ENCODE measurements at places on chromosomes 6 and 20.

DNA sequence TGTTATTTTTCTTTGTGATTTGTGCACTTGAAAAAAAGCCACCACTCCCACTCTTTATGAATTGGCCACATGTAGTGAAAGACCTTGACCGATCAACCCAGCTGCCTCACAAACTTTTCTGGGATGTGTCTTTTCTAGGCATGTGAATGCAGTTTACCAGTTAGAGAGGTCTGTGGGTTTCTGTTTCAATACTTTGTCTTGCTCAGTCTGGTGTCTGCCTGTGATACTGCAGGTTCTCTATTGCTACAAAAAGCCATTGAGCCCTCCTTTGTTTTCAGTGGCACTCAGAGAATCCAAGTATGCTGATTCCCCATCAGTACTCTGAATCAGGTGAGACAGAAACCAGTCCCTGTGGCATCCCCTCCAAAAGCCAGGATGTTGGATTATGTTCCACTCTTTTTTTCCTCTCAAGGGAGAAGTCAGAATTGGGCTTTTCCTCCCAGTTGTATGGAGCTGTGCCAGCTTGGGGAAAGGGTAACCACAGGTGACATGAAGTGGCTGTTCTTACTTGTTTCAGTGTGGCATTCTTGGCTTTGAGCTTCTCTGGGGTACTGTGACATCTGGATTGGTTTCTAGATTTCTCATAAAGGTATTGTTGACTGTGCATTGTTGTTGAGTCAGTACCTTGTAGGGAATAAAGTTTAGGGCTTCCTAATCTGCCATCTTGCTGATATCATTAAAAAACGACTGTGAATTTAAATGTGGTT lies 26.3 kb upstream of the ZFP64 start:
- no peak for DNase-seq

GRCh38 chr6:362231-362923 lies 29.2 kb upstream of the IRF4 start:
- DNase-seq, result no peak

DNA sequence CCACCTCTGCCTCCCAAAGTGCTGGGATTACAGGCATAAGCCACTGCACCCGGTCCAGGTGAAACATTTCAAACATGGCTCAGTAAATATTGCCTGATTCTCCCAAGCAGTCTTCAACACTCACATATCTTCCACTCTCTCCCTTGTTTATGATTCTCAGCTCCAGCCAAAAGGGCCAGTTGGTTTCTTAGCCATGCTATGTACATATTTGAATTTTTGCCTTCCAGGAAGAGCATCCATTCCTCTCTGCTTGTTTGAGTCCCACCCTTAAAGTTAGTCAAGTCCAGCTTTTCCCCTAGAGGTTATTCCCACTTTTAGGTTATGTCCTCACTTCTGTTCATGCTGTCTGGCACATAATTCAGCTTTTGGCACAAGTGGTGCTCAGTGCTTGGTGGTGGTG lies 5.9 kb downstream of the KIFC1 start:
- DNase-seq, result no peak

- DNase-seq, result no peak
Measured at GRCh38 chr6:132544826-132545225, 6.7 kb downstream of the TAAR9 start.

DNA sequence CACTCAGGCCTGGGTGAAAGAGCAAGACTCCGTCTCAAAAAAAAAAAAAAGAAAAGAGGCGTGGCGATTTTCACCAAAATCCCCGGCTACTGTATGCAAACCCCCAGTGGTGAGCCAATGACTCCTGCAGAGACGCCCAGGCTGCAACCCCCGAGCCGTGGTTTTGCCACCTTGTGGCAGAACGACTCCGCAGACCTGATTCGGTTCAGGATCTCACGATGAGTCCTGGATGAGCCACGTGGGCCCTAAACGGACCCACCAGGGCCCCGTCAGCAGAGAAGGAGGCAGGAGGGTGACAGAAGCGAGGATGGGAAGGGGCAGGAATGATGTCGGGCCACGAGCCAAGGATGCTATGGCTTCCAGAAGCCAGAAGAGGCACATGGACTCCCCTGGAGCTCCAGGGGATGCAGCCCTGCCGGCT lies 42.5 kb downstream of the SLC2A4RG start:
- DNase-seq, result peak; percentile 40

- DNase-seq, result no peak
Measured at GRCh38 chr6:56816370-56816769, 138.5 kb upstream of the BEND6 start.

DNA sequence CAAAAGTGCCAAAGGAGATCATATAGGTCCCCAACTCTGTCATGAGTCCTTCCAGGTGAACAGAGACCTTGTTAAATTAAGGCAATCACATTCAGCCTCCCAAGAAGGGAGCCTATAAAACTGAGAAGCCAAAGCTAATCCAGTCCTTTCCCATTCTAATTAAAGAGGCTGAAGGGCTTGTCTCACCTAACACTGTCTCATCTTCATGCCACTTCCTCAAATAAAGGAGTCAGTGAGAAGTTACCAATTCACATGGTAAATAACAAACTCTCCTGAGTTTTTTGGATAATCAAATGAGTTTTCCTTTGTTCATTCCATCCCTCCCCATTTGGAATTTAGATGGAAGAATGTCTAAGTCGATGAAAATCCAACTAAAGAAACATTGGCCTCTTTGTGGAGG lies 242.8 kb downstream of the UST start:
- DNase-seq, result no peak

- no peak for DNase-seq
Measured at GRCh38 chr20:49914310-49915117, 815 bp downstream of the SPATA2 start.

DNA sequence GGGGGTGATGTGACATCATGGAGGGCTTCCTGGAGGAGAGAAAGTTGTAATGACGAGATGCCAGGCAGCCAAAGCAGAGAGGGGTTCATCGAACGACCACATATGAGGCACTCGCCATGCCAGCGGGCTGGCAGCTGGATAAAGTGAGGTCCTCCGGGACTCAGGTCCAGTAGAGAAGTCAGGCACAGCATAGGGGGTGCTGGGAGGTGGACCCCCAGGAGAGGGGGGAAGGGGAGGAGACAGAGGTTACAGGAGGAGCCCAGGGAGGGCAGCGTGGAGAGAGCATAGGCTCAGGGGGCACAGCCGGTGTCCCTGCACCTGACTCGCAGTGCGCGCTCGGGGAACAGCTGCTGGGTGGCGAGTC lies 174.7 kb downstream of the BMP7 start:
- no peak for DNase-seq

DNA sequence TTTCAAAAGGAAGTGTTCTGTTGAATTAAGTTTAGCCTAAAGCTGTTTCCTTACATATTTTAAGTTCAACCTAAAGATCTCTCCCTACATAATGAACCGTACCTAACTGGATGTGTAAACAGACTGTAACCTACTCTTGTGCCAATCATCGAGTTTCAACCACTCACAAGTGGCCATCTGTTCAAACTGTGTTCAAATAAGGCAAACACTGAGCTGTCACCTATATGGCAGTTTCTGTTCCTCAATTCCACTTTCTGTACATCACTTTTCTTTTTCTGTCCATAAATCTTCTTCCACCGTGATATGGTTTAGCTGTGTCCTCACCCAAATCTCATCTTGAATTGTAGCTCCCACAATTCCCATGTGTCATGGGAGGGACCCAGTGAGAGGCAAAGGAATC lies 428.6 kb downstream of the HACE1 start:
- no peak for DNase-seq

DNA sequence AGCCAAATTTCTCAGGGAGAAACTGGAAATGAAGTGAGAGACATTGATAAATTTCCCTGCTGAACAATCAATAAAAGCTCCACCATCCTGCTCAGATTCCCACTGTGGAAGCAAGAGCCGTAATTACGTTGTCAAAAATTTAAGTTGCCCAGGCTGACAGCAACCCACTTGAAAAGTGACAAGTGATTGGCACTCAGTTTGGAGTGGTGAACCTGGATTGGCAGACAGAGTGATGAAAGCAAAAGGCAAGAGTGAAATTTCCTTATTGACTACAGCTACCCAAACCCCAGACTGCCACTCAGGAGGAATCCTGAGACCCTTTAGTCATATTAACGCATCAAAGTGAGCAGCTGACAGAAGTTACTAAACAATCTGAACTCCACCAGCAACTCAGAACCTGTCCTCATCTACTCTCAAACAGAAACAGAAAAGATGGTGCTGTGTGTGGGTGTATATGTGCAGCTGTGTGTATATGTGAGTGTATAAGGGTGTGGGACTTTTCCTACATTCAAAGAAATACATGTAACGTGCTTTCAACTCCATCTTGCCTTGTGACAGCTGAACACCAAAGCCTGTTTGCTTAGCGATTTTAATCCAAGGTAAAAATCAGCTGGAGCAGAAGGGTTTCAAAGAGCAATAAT lies 157.4 kb downstream of the PKHD1 start:
- DNase-seq, result no peak

DNA sequence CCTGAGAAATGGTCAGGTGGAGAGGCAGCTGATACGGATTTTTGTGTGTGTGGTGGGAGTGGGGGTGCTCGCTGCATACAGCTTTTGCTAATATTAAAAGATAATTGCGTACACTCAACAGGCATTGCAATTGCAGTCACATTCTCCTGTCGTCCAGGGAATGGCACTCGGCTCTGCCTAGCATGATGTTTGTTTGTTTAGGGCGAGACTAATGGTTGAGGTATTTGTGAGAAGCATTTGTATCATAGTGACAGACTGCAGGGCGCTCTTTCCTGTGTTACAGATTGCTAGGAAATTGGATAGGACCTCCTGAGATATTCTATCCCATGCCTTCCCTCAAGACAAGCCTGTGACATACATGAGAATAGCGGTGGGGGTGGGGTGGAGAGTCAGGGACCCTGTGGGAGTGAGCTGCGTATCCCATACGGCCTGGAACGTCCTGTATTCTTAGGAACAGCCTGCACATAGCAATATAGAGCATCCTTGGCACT lies 207.4 kb downstream of the SOX4 start:
- no peak for DNase-seq

- no peak for DNase-seq
Measured at GRCh38 chr20:2212456-2213015, 83.3 kb upstream of the TGM3 start.

- DNase-seq, result no peak
Measured at GRCh38 chr6:138328210-138328609, 49.5 kb upstream of the SMIM28 start.

DNA sequence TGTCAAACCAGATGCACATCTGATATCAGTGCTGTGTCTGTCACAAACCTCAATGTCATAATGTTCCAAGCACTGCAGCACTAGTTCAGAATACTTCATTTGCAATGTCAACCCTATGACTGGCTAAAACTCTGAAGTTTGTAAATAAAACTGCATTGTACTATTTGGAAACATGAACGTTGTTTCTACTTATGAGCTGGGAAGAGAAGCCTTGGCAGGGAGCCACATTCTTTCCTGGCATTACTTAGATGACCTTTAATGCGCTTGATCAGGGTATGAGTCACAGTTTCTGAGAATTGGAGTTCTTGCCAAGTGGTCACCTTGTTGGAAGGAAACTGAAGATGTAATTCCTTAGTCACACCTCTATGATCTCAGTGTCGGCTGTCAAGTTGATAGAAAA lies 664.8 kb upstream of the MMS22L start:
- no peak for DNase-seq

DNA sequence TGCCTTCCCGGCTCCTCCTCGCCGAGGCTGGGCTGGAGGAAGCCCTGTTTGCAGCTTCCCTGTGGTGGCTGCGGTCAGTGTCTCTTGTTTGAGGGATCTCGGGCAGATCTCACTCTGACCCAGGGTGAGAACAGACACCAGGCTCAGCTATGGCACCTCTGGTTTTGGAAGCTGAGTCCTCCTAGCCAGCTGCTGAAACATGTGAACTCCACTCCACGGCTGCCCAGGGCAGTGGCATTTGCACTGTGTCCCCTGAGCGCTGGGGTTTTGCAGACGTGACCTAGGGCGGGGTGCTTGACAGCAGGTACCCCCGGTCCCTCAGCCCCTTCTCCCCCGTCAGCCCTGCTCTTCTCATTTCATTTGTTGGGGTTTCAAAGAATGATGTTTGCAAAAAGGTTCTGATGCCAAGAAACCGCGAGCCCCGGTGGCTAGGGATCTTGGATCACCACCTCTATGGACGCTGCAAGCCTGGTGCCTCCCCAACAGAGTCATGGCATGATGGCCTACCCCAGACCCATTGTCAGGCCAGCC lies 55.0 kb upstream of the DACT2 start:
- no peak for DNase-seq

GRCh38 chr6:69887026-69887425 lies 20.7 kb downstream of the COL19A1 start:
- DNase-seq, result no peak

- no peak for DNase-seq
Measured at GRCh38 chr6:105488516-105489215, 85.8 kb upstream of the PREP start.

DNA sequence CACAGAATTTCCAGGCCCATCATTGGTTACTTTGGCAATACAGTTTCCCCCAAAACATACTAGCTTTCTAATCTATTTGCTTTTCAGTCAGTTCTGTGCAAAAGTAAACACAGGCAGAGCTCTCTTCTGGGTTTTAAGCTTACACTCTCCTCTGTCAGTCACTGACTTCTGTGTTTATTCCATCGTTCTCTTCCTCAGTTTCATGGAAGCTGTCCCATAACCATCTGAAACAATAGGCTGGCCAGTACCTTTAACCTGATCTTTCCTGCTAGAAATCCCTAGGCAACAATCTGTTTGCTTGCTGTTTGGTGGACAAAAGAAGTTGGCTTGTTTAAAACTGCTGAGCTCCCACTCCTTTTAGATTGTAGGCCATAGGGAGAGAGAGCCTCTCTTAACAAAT lies 431.5 kb downstream of the HACE1 start:
- DNase-seq, result no peak

DNA sequence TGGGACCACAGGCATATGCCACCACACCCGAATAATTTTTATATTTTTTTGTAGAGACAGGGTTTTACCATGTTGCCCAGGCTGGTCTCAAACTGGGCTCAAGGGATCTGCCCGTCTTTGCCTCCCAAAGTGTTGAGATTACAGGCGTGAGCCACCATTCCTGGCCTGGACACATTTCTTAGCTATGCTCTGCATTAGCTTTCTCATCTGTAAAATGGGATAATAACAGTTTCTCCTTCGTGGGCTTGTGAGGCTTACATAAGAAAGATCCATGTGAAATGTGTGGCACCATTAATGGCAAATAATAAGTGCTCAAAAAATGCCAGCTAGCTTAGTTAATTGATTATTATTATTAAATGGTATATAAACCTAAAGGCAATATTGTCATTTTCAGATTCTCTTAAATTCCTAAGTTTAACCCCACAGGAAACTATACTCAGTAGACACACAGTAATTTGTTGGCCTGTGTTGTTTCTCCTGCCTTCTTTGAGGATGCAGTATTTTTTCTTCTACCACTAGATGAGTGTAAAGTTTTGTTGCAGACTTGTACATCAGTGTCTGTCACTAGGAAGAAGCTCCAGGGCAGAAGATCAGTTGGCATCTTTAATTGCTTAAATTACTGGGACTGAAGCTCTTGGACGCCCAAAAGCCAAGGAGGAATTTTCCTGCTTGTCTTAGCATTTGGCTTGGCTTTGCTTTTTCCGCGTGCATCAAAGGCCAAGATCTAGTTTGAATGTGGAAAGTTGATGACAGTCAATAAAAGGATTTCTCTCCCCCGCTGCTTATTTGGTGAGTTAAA lies 162.3 kb upstream of the ZNF217 start:
- no peak for DNase-seq

- DNase-seq, result no peak
Measured at GRCh38 chr6:55212156-55212555, 37.8 kb downstream of the HCRTR2 start.
